ENCODE measurements at places on chromosomes 16 and 17.

GRCh38 chr17:55230716-55231115 lies 34.0 kb upstream of the HLF start:
- ATAC-seq: no peak

DNA sequence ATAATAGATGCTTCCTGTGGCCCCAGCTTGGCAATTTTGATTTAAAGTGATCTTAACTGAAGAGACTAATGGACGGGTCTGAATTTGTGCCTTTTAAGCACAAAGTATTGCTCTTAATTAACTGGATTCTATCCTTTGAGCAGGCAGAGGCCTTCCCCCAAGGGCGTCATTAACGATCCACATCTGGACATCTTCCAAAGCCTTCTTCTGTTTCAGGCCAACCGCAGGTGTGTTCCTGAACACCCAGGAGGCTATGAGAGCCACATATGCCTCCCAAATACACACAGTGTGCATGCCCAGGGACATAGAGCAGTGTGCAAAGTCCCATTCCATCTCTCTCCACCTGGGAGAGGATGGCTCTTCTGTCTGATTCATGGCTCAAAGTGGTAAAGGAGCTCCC lies 42.3 kb downstream of the MAPT start:
- ATAC-seq: no peak

DNA sequence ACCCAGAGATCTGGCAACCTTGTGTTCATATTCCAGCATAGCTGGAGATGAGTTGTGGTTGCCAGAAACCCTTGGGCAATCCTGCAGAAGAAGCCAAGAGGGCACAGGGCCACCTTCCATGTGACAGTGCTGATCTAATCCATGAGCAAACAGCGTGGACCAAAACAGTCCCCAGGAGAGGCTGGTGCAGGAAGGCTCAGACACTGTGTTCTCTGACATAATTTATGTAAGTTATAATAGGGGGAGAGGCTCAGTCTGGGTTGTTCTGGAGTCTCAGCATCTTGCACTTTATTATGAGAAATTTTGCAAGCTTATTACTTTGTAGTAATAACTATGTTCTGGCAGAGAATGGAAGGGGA lies 273.9 kb downstream of the HAPSTR1 start:
- ATAC-seq: peak; percentile 46

- no peak for ATAC-seq
Measured at GRCh38 chr16:56862776-56863175, 2.2 kb upstream of the SLC12A3 start.

GRCh38 chr17:18267927-18268711 lies 7.7 kb downstream of the MIEF2 start:
- ATAC-seq: peak; percentile 47

DNA sequence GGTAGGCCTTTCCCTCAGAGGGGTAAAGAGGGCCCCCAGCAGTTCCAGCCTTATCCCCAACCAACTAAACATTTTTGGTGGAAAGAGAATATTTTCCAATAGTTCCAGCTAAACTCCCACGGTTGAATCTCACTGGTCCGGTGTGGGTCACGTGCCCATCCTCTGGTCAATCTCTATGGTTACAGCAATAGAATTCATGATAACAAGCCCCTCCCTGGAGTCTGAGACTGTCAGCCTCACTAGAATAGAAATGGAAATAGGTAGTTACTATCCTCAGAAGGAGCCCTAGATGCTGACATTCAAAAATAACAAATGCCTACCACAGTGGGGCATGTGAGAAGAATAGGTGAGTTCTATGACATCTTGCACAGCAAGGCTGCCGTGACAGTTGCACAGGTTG lies 37.5 kb upstream of the LITAF start:
- no peak for ATAC-seq

DNA sequence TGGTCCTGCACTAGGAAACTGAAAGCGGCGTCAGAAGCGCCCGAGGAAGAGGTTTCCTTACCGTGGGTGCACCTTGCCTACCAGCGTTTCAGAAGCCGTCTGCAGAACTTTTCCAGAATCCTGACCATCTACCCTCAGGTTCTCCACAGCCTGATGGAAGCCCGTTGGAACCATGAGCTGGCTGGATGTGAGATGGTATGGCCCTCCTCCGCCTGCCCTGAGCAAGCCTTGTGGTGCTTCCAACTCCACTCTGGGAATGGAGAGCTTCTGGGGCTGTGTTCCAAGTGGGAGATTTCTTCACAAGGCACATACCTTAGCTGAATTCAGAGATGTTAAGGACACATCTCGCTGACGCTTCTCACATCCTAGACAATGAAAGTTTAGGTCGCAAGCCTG lies 51.8 kb upstream of the ENDOV start:
- no peak for ATAC-seq

GRCh38 chr17:79620207-79621038 lies 9.6 kb upstream of the RBFOX3 start:
- no peak for ATAC-seq

- ATAC-seq: peak; percentile 54
Measured at GRCh38 chr17:83149029-83149725, 69.8 kb downstream of the METRNL start.

DNA sequence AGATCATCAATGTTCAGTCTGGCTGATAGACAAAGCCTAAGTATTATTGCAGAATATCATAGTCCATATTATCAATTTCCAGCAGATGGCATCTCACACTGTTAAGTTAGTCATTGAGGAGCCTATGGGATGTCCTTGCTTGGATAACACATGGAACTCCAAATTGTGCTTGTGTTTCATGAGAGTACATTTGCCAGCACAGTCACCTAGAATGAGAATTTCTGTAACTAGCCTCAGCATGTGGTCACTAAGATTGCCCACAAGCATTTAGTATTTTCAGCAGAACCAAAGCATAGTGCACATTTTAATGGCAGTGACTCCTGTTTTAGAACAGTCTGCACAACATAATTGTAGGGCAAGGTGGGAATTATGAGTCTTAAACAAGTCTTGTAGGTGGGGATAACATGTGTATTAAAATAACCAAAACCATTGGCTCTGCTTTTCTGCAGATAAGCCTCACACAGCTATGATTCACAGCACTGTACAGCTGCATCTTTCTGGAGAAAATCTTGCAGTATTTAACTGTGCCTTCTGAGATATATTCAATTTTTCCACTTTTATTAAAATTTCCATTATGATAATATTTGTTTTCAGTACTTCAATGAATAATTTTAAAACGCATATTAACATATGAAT lies 882.8 kb upstream of the SOX9 start:
- ATAC-seq: no peak

- peak; percentile 16 for ATAC-seq
Measured at GRCh38 chr16:525520-526180, 1.9 kb upstream of the CAPN15 start.

- no peak for ATAC-seq
Measured at GRCh38 chr16:88449267-88449561, 3.9 kb upstream of the ZFPM1 start.

GRCh38 chr16:25158401-25158800 lies 46.9 kb downstream of the LCMT1 start:
- no peak for ATAC-seq

GRCh38 chr16:35639233-35640205 lies 2180.1 kb downstream of the TP53TG3F start:
- no peak for ATAC-seq

DNA sequence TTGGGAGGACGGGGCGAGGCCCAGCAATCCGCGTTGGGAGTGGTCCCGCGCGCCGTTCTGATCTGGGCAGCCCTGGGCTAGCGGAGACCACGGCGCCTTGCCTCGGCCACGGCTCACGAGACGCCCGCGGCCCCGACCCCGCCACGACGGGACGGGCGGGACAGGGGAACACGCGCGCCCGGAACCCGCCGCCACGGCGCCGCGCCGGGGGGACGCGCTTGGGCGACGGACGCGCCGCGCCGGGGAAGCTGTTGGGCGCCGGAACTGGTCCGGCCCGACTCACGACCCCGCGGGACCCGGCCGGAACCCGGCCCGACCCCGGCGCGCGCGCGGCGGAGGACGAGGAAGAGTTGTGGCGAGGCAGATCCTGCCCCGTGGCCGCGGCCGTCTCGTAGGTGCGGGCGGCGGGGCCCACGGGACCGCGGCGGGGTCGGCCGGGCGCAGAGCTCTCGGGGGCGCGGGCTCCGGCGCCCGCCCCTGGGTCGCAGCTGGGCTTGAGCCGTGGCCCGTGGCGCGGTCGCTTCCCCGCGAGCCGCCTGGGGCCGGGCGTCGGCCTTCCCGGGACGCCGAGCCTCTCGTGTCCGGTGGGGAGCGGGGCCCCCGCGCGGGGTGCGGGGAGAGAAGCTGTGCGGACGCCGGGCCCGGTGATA lies at the start of gene ACSF3:
TSS of gene ACSF3 (plus strand) at position 251 of the 650 bp plus-strand sequence. CDS start 6,830 bp downstream, outside the sequence.
- peak; percentile 93 for ATAC-seq

DNA sequence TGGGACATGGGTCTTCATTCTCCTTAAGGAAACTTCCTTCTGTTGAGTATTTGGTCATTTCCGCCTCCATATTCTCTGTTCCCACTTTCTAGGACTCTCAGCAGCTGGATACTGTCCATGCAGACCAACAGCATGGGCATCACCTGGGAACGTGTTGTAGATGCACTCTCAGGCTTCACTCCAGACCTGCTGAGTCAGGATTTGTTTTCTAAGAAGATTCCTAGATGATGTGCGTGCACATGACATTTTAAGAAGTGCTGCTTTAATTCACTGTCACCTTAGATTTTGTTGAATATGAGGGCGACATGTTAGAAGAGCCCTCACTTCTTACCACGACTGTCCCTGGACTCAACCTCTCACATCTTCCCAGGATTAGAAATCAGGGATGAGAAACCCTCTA lies 10.0 kb upstream of the SDK2 start:
- no peak for ATAC-seq

- no peak for ATAC-seq
Measured at GRCh38 chr17:32941419-32942032, 13.6 kb downstream of the TMEM98 start.

DNA sequence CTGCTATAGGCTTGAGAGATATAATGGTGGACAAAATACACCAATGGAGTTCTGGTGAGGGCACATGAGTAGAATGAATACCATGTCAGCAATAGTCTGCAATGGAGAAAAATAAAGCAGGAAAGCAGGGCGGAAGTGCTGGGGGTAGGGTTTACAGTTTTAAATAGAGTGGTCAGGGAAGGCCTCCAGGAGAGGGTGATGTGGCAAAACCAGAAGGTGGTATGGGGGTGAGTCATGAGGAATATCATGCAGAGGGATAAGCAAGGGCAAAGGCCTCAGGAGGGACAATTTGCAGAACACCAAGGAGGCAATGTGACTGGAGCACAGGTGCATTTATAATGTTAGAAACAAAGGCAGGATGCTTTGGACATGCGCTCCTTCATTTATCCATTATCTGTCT lies 102.0 kb downstream of the ITFG1 start:
- no peak for ATAC-seq

DNA sequence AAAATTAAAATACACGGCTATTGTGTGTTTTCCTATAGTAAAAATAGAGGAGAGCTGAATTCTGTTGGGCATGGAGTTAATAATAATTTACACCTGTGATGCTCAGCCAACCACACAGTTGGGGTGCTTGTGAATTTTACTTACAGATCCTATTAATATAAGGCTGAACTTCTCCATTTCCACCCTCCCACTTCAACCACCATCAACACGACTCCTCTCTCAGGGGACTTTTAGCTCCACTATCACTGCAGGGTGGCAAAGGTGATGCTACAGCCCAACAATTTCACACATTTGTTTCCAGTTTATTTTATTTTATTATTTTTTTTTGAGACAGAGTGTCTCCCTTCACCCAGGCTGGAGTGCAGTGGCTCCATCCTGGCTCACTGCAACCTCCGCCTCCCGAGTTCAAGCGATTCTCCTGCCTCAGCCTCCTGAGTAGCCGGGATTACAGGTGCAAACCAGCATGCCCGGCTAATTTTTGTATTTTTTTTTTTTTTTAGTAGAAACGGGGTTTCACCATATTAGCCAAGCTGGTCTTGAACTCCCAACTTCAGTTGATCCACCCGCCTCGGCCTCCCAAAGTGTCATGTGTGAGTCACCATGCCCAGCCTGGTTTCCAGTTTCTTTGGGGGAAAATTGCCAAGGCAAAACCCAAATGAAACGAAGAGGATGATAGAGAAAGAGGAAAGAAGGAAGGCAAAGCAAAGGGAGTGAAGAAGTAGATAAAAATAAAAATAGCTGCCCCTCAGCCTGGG lies 57.9 kb downstream of the GNA13 start:
- ATAC-seq: no peak

GRCh38 chr17:21361020-21361809 lies 14.9 kb upstream of the KCNJ12 start:
- ATAC-seq: no peak

DNA sequence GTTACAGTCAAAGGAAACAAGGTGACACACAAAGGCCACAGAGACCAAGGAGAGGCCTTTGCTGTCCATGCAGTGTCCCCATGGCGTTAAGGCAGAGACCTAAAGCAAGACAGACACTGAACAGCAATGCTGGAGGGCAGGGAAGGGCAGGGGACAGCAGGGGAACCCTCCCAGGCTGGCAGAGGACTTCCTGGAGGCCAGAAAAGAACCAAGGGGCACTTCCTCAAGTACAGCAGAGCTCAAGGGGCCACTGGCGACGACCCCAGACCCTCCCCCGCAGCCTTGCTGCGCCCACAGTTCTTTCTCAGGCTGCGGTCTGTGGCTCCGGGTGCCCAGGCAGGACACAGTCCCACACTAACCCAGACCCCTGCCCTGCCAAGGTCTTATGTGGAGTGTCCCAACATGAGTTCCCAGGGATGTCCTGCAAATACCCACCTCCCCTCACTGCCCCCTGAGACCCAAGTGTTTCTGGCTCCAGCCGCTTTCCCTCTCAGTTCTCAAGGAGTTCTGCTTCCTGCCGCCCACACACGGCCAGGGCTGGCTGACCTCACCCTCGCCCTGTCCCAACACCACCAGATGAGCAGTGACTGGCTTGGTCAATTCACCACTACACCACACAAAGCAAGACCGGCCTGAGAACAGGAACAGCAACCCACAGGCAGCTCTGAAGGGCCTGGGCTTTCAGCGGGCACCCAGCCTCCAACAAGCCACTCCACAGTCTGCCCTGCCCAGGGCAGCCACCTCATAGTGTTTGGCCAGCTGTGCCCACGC lies 4.2 kb downstream of the CLCN7 start:
- no peak for ATAC-seq

DNA sequence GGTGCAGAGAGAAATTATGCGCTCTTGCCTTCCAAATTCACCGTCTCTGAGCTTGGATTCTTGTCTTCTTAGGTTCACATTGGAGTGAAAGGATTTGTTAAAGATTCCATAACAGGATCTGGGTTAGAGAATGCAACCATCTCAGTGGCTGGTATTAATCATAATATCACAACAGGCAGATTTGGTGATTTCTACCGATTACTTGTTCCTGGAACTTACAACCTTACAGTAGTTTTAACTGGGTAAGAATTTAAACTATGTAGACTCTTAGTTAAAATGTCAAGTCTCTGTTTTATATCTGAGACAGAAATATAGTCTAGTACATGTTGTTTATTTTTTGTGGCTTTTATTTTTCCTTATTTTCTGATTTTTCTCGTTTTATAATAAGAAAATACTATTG lies 42.9 kb downstream of the CPD start:
- ATAC-seq: no peak

DNA sequence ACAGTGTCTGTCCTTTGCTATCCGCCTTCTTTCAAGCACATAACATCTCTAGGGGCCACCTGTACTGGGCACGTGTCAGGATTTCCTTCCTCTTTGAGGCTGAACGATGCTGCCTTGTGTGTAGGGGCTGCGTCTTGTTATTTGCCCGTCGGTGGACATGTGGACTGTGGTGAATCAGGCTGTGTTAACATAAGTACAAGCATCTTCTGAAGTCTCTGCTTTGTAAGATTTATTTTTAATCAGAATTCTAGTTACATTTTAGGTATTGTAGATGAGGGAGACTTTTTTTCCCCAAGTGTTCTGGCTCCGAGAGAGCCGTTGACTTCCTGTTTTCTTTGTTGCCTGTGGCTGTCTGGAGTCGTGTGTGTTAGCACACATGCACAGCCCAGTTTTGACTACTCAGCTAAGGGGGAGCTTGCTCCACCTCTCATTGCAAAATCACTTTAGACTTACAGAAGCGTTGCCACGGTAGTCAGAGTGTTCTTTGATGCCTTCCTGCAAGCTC lies 26.1 kb downstream of the SPG7 start:
- no peak for ATAC-seq
